Amygdala (tissue), 56 donors: ENCODE measurements at places on chromosomes 2 and 18.
A peak's percentile ranks its signal among the peaks of the same experiment; 100 is the strongest.

- DNase-seq: no peak
These were observed 43.0 kb upstream of the EHBP1 start for GRCh38 chr2:62662554-62662953.

DNA sequence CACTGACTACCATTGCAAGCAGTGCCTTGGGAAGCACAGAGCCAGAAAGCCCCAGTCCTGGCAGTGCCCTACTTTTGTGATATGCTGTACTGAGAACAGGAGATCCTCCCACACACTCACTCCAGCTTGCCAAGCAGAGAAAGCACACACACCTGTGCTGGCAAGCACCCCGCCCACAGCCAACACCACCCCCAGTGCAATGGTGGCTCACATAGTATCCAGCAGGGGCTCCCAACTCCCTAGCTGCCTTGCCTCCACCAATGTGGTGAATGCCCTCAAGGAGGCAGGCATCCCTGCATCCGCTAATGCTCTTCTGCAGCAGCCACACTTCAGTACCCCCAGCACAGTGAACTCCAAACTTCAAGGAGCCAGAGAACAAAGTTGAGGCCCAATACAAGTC lies 1655.8 kb downstream of the SUCLG1 start:
- DNase-seq: no peak

- DNase-seq: no peak
These were observed 32.8 kb downstream of the GRHL1 start for GRCh38 chr2:9984217-9984739.

GRCh38 chr2:226643030-226643945 lies 156.3 kb downstream of the IRS1 start:
- DNase-seq: no peak

DNA sequence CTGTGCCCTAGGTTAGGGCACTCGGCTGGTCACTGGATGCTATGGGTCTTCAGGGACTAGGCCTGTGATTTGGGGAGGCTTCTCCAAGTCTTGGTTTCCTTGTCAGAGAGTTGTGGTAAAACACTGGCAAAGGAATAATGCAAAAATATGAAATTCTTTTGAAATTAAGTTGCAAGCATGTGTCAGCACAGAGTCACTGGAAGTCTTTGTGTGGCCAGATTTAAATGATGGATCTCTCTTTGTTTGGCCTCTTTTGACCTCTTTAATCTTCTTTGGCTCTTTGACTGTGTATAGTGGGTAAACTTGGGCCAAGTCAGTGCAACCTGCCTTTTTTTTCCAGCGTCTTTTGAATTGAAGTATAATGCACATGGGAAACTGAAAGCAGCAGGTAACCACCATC lies 12.1 kb downstream of the HK2 start:
- no peak for DNase-seq

DNA sequence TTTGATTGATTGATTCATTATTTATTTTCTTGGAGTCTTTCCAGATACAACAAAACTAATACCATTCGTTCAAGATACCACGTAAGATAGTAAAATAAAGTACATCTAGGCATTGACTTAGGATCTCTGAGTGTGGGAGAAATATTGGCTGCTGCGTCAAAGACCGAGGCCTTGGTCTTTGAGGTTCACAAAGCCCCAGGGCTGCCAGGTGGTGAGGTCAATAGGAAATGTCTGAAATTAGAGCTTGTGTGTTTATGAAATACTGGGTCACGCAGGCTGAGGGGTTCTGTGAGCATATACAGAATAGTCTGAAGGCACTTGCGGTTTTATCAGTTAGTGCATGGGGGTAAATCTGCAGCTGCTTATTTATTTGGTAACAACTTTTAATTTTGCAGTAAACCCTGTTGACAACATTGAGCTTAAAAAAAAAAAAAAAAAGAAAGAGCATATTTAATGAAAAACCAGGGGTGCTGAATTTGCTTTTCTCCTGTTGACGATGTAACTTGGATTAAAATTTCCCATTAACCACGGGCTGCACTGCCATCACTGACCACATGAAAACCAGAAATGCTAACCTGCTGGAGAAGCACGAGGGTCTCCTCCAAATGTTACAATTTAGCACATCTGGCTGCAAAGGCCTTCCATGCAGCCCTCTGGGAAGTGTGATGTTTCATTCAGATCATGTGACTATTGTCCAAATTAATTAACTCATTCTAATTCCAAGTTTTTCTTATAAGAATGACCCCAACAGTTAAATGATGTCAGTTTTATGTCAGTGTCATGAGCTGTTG lies 27.1 kb upstream of the SERPINB12 start:
- DNase-seq: no peak

DNA sequence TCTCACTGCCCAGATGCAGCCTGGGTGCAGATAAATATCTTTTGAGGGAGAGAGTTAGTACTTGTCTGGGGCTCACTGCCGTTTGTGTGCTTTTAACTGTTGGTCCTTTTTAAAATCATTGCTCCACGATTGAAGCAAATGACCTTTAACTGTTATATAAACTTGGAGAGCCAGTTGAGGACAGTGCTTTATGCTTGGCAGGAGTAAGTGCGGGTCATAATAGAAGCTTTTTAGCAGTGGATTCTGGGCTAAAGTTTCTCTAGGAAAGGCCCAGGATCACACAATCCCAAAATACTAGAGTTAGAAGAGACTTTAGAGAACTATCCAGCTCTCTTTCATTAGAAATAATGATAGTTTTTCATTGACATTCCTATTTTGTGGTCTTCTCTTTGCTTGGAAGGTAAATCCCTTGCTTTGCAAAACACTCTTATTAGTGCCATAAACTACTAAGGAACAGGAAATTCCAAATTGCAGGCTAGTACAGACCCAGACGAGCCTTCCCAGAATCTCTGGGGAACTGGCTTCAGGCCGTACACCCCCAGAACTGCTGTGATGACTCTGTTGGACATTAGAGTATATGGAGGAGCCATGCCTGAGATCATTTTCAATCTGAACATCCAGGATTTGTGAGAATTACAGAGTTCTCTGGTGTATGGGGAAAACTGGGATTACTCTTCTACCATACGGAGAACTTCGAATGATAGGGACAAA lies 19.1 kb downstream of the LIMS1 start:
- no peak for DNase-seq

- DNase-seq: no peak
These were observed 171.3 kb upstream of the ID2 start for GRCh38 chr2:8510519-8510918.

GRCh38 chr2:98692090-98693054 lies 38.6 kb downstream of the MGAT4A start:
- no peak for DNase-seq

- DNase-seq: peak; percentile 41
These were observed 53.7 kb downstream of the FAM168B start for GRCh38 chr2:131039535-131039907.

- DNase-seq: no peak
These were observed 206.3 kb downstream of the ARL6IP6 start for GRCh38 chr2:152924722-152925121.

DNA sequence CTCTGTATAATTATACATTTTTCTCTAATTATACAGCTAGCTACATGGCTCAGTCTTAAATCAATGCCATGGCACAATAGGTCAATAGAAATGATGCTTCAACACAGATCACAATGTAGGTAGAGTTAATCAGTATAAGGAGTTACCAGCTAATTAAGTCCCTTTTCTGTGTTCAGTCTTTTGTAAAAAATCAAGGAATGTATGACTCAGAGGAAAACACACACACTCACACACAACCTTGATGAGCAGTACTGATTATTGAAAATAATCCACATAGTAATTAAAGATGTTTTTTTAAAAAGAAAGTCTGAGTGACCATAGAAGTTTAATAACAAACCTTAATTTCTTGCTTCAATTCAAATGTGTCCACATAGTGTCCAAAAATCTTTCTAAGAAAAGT lies 691.3 kb downstream of the LRP1B start:
- no peak for DNase-seq

DNA sequence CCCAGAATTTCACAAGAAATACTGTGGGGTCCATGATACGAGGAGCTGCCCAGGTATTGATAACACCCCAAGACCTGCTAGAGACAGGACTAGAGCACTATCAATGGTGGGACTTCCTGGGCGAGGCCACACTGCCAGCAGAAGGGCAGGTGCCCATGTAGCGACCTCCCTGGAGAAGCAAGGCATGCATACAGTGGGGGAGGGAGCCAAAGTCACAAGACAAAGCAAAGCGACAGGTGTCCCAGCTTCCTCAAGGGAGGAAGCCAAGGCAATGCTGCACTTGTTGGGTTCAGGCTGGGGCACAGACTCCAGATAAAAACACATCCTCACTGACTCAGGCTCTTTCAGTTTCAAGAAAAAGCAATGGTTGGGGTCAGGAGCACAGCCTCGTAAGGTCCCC lies 7.5 kb downstream of the CD207 start:
- DNase-seq: no peak

DNA sequence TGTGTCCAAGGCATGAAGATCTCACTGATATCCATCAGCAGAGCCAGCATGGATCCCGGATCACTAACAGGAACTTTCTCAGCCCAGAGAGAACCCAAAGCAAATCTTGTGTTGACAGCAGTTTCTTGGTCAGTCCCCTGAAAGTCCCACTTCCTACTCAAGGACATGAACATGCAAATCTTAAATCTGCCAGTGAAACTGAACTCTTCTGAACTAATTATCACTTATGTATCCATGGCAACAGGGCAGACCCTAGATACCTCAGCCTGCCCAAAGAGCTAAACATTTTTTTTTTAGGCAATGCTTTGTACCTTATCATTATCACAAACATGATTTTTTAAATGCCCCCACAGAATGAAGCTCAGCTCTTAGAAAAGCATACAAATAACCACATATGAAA lies 127.8 kb upstream of the DDX18 start:
- DNase-seq: no peak

GRCh38 chr2:150909613-150910012 lies 352.1 kb downstream of the RBM43 start:
- DNase-seq: no peak

DNA sequence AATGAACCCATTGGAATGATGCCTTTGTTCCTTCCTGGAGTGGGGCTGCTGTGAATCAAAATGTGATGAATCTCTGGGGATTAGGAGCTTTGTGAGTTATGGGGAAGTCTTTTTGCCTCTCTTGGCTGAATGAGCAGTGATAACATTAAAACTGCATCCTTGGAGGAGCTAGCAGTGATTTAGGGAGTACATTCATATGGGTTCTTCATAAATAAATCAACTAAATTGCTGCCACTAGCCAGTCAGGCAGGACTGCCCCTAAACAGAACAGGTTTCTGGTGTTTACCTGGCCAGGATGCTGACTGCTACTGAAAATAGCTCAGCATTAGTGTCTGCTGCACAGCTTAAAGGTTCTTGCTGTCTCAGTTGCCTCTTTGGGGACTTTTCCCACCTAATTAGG lies 244.5 kb upstream of the MEX3C start:
- DNase-seq: no peak

- DNase-seq: no peak
These were observed 118.4 kb upstream of the DAPL1 start for GRCh38 chr2:158676696-158677095.

GRCh38 chr2:197931661-197932312 lies 127.4 kb downstream of the PLCL1 start:
- DNase-seq: no peak

GRCh38 chr18:46097431-46097800 lies 680 bp downstream of the ATP5F1A start:
- no peak for DNase-seq

- no peak for DNase-seq
These were observed 14.7 kb downstream of the FOSL2 start for GRCh38 chr2:28407131-28407975.

DNA sequence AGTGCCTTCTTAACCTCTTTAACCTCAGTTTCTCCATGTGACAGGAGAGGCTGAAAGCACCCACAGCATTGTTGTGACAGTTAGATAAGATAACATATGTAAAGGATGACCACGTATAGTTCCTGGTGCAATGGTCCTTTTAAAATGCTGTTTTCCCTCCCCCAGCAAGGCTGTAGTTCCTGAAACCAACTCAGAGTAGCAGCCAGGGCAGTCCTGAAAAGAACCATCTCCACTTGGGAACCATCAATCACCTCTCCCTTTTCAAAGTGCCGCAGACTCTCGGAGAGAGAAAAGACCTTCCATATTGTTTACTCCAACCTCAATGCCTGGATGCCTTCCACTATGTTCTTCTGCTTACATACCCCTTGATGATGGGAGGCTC lies 158.8 kb downstream of the DDX1 start:
- DNase-seq: no peak

- DNase-seq: no peak
These were observed 1047.6 kb upstream of the FANCL start for GRCh38 chr2:59288771-59289170.

DNA sequence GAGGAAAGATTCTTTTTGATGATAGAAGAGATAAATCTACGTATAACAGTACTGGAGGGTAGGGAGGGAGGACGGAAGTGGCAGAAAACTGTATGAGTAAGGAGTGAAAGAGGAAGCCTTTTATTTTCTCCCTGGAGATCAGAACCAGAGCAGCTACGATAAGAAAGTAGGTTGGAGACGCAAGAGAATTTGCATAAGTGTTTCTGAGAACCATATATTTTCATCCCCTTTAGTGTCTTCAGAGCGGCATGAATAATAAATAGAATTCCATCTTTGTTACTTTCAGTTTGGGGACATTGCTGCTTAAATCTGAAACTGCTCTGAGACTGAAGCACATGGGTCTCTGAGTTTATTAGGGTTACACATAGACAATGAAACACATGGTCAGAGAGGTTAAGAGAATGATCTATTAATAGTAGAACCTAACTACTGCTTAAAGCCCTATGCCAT lies 230.2 kb upstream of the TNP1 start:
- no peak for DNase-seq

DNA sequence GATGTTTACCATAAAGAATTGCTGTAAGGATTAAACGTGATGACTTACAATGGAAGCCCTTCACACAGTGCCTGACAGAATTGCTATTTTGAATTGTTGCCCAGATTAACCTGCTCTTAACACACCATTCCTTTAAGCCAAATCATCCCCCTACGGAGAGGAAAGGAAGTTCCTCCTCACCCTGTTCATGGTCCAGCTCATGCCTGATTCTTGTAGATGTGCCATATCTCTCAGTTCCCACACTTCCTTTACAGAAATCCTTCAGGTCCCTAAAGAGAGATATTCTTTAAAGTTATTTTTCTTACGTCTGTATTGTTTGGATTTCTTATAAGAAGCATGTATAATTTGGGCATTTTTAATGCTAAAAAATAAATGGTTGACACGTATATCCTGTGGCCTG lies 127.5 kb upstream of the DAPL1 start:
- no peak for DNase-seq
